ENCODE measurements at places on chromosomes 5 and 9.

- no peak for DNase-seq
These were observed 113.0 kb downstream of the AUH start for GRCh38 chr9:91248707-91249106.

DNA sequence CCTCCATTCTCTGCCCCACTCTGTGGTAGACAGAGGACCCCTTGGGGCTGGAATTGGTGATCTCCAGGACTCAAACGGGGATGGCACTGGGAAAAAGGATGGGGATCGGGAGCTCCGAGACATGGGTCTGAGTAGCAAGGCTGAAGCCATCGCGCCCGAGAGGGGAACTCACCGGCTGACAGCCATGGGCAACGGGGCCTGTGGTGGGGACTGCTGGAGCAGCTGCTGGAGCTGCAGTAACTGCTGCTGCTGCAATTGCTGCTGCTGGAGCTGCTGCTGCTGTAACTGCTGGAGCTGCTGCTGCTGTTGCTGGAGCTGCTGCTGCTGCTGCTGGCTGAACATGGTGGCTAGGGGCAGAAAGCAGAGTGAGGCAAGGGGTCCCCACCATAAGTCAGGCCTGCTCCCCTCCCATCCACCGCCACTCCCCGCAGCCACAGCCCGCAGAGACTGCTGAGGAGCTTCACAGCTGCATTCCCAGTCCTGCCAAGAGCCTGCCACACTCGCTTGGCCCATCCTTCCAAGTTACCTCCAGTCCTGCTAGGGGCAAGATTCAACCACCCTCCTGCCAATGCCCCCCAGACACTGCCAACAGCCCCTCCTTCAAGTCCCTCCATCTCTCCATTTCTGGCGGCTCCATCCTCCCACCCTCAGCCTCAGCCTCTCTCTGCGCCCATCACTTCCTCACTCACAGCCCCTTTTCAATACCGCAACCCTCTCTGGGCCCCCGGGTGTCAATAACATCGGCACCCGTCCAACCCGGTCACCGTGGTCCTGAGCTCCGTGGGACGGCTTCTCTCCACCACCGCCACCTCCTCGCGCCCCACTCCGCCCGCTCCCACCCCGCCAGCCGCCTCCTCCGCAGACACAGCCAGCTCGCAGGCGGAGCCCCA, 611 bp downstream of the CIZ1 start:
- no peak for DNase-seq

DNA sequence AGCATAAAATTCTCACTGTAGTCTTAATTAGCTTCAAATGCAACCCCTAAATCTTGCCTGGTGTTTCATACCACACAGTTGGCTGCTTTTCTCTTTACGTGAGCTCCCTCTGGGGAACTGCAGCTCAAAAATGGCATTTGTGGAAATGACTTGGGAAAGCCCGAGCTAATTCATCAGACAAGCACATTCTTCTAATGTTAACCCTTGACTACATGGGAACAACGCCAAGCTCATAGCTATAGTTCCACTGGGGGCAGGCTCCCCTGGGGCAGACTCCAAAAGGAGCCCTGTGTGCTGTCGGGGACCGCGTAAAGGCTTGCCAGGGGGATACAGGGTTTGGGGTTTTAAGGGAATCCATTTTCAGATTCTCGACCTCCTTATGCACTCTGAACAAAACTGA, 301.4 kb upstream of the DAP start:
- DNase-seq: no peak

GRCh38 chr5:130836729-130837649, 328.1 kb downstream of the HINT1 start:
- peak; percentile 20 for DNase-seq

DNA sequence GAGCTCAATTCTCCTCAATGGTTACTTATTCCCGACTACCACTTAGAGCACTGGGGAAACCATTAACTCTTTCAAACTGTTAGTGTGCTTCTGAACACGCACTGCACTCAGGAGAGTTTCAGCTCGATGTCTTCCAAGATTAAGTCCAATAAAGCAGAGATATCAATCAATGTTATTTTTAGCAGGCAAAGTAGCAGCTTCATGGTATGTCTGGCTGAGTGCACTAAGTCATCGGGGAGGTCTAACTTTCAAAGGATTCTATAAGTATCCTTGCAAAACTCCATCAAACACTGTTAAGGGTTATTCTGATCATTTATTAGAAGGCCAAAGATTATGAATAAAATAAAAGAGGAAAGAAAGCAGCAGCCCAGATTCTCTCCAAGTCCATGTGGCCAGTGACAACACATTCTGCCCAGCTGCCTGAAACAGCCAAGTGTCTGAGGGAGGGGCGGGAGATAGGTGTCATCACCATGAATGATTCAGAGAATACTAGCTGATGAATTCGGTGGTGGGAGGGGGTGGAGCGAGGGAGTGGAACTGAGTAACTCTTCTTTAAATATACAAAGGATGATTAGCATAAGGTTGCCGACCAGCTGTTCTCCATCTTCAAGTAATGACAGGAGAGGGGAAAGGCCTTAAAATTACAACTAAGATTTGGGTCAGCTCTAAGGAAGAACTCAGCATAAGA, 21.3 kb downstream of the NREP start:
- peak; percentile 98 for DNase-seq

DNA sequence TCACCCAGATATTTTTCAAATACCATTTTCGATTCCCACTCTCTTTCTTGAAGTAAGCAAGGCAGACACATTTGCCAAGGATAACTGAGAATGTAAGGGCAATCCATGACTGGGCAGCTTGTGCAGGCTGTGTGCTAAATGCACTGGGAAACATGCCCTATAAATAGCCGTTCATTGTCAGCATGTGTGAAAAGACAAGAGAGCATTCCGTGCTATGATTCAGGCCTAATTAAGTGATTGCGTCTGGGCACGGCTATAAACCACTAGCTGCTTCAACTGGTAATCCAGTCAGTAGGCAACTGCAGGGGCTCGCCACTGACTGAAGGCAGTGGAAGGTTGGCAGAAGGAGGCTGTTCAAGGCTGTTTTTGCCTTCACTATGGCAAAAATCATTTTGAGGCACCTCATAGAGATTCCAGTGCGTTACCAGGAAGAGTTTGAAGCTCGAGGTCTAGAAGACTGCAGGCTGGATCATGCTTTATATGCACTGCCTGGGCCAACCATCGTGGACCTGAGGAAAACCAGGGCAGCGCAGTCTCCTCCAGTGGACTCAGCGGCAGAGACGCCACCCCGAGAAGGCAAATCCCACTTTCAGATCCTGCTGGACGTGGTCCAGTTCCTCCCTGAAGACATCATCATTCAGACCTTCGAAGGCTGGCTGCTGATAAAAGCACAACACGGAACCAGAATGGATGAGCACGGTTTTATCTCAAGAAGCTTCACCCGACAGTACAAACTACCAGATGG, at the start of gene HSPB3:
Gene HSPB3 (plus strand): TSS at position 287 of the 745 bp plus-strand sequence. CDS start 91 bp downstream, at position 378.
- DNase-seq: peak; percentile 18

DNA sequence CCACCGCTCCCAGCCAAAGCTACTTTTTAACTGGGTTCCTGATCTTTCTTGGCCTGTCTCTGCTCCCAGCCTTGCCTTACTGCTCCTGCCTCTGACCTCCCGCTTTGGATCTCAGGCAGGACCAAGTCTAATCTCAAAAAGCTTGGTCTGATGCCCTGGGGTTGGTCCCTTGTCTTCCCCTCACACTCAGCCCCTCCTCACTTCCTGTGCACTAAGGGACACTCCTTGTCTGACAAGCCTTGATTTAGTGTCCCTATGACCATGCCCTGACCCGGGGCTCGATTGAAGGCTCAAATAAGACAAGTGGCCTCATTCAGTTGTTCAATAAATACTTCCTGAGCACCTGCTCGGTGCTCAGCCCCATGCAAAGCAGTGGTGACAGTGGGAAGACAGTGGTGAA, 3.7 kb upstream of the GTF3C5 start:
- DNase-seq: no peak

DNA sequence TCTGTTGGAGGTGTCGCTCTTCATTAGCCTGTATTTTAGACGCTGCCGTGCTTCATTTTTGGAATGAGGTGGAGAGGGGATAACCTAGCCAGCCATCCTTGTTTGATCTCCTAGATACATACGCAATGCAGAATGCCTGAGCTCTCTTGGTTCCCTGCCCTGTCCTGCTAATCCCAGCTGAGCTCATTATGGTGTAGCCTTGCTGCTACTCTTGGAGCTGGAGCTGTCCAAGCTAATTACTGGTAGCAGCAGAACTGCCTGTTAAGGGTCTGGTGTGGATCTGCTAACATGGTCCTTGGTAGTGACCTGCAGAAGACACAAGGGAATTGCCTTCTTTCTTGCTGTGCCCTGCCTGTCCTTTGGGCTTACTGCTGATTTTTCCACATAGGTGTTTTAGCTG, 207.9 kb downstream of the CNTLN start:
- DNase-seq: no peak

- DNase-seq: peak; percentile 45
These were observed 1.0 kb upstream of the TLE1 start for GRCh38 chr9:81690251-81690851.

DNA sequence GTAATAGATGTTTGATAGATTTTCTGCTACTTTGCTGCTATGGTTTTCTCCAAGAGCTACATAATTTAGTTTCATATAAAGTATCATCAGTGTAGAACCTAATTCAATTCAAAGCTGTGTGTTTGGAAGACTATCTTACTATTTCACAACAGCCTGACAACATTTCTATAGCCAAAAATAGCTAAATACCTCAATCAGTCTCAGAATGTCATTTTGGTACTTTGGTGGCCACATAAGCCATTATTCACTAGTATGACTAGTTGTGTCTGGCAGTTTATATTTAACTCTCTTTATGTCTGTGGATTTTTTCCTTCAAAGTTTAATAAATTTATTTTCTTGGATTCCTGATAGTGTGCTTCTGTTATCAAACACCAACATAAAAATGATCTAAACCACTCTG, 35.1 kb upstream of the CCDC152 start:
- no peak for DNase-seq

GRCh38 chr9:102185962-102186361, 447.5 kb upstream of the GRIN3A start:
- DNase-seq: no peak

GRCh38 chr9:114247077-114247476, 75.8 kb upstream of the ORM1 start:
- no peak for DNase-seq

DNA sequence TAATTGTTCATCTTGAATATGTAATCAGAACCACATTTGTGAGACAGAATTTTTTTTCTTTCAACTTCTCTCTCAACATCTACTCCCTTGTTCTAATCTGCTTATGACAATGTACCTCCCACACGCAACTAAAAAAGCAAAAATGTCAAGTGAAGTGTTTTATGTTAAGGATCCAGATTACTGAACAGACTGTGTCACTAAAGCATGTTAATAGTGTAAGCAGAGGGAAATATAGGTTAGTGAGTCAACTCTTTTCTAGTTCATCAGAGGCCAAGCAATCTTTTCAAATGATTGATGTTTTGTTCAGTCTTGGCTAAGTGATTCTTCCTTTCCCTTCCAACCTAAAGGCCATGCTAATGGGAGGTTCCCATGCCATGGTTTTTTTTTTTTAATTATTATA, 34.7 kb upstream of the IDNK start:
- no peak for DNase-seq

DNA sequence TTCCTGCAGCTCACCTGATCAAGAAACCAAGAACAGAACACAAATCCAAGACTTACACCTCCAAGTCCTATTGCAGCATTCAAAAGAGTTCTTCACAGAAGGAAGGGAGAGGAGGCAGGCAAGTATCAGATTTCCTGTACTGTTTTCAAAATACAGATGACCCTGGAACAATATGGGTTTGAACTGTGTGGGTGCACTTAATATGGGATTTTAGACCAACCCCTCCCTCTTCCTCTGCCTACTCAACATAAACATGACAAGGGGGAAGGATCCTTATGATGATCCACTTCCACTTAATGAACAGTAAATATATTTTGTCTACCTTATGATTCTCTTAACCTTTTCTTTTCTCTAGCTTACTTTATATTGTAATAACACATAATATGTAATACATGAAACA, 104.6 kb downstream of the ELAVL2 start:
- no peak for DNase-seq

DNA sequence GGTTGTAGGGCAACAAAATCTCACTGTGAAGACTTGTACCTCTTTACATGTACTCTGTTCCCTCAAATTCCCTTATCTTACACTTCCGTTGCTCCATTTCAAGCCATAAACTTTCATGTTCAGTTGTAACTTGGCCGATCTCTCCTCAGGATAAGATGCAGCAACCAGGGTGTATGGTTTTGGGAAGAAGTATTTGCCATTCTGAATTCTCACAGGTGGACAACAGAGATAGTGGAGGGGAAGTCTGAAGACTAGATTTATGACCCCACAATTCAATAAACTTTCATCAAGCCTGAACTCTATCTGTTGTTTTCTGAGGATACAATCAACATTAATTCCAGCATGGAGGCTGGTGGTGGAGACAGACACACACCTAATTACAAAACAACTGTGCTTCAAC, 27.5 kb downstream of the GOLGA1 start:
- no peak for DNase-seq

GRCh38 chr9:37961351-37961750, 57.4 kb upstream of the SLC25A51 start:
- no peak for DNase-seq

DNA sequence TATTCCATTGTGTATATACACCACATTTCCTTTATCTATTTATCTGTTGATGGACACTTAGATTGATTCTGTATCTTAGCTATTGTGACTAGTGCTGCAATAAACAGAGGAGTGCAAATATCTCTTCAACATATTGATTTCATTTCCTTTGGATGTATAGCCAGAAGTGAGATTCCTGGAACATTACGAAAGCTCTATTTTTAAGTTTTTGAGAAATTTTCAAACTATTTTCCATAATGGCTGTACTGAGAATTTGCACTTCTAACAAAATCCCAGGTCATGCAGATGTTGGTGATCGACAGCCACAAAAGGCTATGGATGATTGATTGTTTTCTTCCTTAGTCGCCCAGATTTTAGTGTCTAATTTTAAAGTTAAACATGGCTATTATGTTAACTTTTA, 132.7 kb upstream of the MTAP start:
- DNase-seq: no peak

DNA sequence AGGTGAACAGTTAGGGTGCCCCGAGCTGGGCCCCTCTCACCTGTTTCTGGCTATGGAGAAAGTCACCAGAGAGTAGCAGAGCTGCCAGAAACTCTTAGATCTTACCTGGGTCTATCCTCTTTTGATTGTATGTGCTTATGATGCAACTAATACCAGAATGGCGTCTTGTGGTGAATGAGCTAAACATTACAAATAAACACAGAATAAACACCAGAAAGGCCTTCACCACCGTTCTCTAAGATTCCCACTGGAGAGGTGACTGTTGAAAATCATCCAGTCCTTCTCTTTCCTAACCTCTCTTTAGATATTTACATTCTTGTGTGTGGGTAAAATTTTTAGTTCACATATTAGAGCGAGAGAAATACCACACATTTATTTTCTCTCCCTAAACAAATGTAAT, 241.7 kb upstream of the GAS1 start:
- DNase-seq: no peak

DNA sequence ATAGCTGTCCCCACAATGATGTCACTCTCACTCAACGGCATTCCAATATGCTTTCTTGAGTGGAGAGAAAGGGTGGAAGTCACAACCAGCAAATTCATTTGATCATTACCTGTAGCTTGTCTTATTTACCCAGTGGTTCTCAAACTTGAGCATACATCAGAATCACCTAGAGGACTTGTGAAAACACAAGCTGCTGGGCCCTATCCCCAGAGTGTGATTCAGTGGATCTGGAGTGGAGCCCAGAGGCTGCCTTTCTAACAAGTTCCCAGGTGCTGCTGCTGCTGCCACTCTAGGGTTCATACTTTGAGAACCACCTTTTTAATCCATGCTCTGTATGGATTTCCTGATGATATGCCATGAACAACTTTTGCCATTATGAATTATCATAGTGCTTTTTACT, 94.7 kb downstream of the KLHL3 start:
- peak; percentile 33 for DNase-seq

- peak; percentile 63 for DNase-seq
These were observed 29.0 kb downstream of the MTMR12 start for GRCh38 chr5:32283539-32284377.

Data from fibroblast of mammary gland (primary cell).